ENCODE measurements at places on chromosomes 5 and 9. TPM values are rescaled to one million over a fixed set of nuclear protein-coding genes. Genes with fewer than 3 reads are reported as not detected.
A peak's percentile ranks its signal among the peaks of the same experiment; 100 is the strongest.

DNA sequence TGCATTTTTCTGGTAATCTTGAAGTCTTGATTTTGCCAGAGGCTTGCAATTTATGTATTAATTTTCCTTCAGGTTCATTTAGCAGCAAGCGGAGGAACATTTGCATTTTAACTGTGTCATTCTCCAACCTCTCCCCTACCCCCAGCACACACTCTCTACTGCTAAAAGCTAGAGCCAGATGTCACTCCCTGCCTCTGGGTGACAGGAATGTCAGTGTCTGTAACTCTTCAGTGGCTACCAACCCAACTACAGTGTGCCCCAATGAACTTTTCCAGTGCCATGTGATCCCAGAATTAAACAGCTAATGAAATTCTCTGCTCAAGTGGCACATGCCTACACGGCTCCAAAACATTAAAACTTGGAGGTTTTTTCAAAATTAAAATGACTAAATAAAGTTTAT is 260.3 kb downstream of the GOLPH3 start:
- no peak overlapping the region for H3K4me3 ChIP-seq
- no peak overlapping the region for H3K27ac ChIP-seq
- DNase-seq, result no peak
- H3K36me3 ChIP-seq, result no peaks in the 10 kb centered on the region
- H3K4me1 ChIP-seq, result peaks cover 36% of the 10 kb centered on the region
- H3K27me3 ChIP-seq, result no peaks in the 10 kb centered on the region

GRCh38 chr5:172971482-172971881 is 12.1 kb upstream of the ATP6V0E1 start:
- H3K4me1 ChIP-seq, result no peaks in the 10 kb centered on the region
- H3K27ac ChIP-seq, result no peak overlapping the region
- H3K27me3 ChIP-seq, result no peaks in the 10 kb centered on the region
- peaks cover 27% of the 10 kb centered on the region for H3K36me3 ChIP-seq

- H3K4me3 ChIP-seq, result no peak overlapping the region
- peaks cover 11% of the 10 kb centered on the region for H3K4me1 ChIP-seq
- H3K27ac ChIP-seq, result no peak overlapping the region
- H3K27me3 ChIP-seq, result no peaks in the 10 kb centered on the region
- no peaks in the 10 kb centered on the region for H3K36me3 ChIP-seq
Measured at GRCh38 chr9:100092066-100092465, 6.7 kb downstream of the ERP44 start.

GRCh38 chr9:28718226-28718625 is 1144.9 kb upstream of the C9orf72 start:
- H3K4me1 ChIP-seq, result no peaks in the 10 kb centered on the region
- no peaks in the 10 kb centered on the region for H3K27me3 ChIP-seq
- DNase-seq, result no peak

GRCh38 chr9:113488490-113488889 is 25.0 kb downstream of the RGS3 start:
- H3K4me1 ChIP-seq, result peaks cover 38% of the 10 kb centered on the region
- no peaks in the 10 kb centered on the region for H3K27me3 ChIP-seq

DNA sequence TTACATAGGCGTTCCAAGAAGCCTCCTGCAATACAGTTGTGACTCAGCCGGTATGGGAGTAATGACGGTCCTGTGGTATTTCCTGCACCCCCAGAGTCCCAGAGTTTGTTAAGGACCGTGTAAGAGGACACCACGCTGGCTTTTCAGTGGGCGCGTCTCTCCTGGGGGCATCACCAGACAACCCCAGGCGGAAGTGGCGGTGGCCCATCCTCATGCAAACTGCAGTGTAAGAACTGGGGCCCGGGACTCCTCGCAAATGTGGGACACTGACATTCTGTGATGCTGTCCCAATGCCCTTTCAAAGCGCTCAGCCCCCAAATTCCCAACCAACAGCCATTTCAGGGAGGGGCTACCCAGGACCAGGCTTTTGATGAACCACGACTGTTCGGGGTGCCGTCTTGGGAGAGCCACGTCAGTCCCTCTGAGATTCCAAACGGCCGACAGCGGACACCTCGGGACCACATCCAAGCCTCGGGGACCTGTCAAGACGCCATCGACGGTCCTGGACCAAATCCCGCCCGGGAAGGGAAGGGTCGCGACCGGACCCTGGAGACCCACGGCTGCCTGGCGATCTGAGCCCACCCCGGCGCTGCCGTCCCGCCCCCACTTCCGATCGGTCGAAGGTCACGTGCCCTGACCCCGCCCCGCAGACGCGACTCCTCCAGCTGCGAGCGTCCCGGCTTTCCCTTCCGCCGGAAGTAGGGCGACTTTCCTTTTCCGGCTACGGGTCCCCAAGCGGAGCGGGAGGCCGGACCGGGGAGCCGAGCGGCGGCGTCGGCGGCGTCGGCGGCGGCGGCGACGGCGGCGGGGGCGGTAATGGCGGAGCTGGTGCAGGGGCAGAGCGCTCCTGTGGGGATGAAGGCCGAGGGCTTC is at the start of gene FUBP3:
TSS of gene FUBP3 (plus strand) at position 713 of the 873 bp plus-strand sequence. CDS start at position 817, 104 bp downstream.
- DNase-seq, result peak; percentile 94
- peak within 1 kb of the TSS; percentile 89 for H3K4me3 ChIP-seq
- H3K27me3 ChIP-seq, result no peaks in the 10 kb centered on the region
- peaks cover 13% of the 10 kb centered on the region for H3K36me3 ChIP-seq
- H3K27ac ChIP-seq, result peak within 1 kb of the TSS; percentile 97

DNA sequence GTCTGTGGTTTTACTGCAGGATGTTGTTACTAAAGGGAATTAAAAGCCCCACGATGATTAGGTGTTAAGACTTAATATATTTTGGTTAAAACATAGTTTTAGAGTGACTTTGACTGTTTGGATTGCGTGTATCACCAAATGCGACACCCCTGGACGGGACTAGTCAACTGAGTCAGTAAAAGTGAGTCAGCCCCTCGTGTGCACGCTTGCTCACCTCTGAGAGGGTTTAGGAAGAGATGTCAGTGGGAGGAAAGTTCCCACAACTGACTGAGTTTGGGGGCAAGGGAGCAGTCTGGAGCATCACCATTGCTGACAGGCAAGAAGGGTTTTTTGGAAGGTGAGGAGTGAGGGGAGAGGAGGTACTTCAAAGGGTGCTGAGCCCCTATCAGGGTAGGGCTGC is 14.4 kb upstream of the DMRT3 start:
- no peak overlapping the region for H3K27ac ChIP-seq
- DNase-seq, result no peak
- no peaks in the 10 kb centered on the region for H3K36me3 ChIP-seq
- peaks cover 87% of the 10 kb centered on the region for H3K27me3 ChIP-seq
- no peaks in the 10 kb centered on the region for H3K4me1 ChIP-seq

- H3K4me3 ChIP-seq, result no peak overlapping the region
- no peak overlapping the region for H3K27ac ChIP-seq
- H3K36me3 ChIP-seq, result no peaks in the 10 kb centered on the region
- peaks cover 11% of the 10 kb centered on the region for H3K4me1 ChIP-seq
Measured at GRCh38 chr5:174356536-174356935, 311.0 kb downstream of the NSG2 start.

DNA sequence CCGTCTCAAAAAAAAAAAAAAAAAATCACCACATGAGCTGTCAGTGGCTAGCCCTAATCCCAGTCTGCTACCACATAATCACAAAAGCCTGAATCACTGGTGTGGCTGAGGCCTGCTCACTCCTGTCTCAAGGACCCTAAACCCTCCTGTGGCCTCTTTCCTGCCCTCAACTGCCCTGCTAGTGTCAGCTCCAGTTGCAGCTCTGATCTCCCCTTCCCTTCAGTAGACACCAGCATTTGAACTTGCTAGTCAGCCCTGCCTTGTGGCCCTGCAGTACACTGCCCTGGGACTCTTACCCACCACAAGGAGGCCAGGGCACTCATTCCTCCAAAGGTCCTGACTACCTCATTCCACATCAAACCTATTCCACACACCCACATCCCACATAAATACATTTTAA is 9.5 kb upstream of the P4HA2 start:
- no peaks in the 10 kb centered on the region for H3K27me3 ChIP-seq
- DNase-seq, result no peak
- H3K4me3 ChIP-seq, result no peak overlapping the region
- H3K4me1 ChIP-seq, result no peaks in the 10 kb centered on the region
- H3K27ac ChIP-seq, result no peak overlapping the region

- H3K36me3 ChIP-seq, result no peaks in the 10 kb centered on the region
- no peaks in the 10 kb centered on the region for H3K27me3 ChIP-seq
- DNase-seq, result no peak
- no peak overlapping the region for H3K4me3 ChIP-seq
- H3K27ac ChIP-seq, result no peak overlapping the region
- H3K4me1 ChIP-seq, result no peaks in the 10 kb centered on the region
Measured at GRCh38 chr5:89336111-89336510, 453.1 kb upstream of the MEF2C start.

DNA sequence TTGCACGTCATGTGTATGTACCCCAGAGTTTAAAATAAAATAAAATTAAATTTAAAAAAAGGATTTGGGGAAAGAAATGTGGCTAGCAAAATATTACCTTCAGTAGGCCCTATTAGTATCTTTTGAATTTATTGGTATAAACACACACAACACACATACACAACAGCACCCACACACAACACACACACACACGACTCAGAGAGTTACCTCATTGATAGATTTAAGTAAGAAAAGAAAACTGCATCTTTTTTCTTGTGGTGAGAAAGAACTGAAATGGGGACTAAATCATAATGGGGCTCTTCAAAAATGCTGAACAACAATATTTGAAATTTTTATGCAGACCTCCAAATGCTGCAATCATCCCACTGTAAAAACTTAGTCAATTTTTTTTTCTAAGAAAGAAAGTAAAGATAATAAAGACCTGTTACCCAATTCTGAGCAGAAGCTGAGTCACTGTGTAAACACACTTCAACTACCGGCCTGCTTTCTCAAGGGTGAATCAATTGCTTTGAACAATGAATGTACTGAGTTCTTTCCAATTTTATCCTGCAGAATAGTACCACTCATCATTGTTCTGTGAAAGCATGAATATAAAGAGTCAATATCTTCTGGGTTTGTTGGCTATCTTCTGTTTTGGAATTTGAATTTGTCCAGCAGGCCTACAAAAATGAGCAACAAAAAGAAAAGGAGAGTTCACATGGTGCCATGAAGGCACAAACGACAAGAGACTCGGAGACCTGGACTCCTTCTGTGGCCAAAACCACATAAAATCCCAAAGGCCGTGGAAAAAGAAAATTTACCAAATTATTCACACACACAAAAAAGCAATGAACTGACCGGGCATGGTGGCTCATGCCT is 57.9 kb upstream of the CCNG1 start:
- no peak overlapping the region for H3K4me3 ChIP-seq
- H3K27me3 ChIP-seq, result no peaks in the 10 kb centered on the region
- H3K27ac ChIP-seq, result no peak overlapping the region
- no peak for DNase-seq
- H3K4me1 ChIP-seq, result no peaks in the 10 kb centered on the region

DNA sequence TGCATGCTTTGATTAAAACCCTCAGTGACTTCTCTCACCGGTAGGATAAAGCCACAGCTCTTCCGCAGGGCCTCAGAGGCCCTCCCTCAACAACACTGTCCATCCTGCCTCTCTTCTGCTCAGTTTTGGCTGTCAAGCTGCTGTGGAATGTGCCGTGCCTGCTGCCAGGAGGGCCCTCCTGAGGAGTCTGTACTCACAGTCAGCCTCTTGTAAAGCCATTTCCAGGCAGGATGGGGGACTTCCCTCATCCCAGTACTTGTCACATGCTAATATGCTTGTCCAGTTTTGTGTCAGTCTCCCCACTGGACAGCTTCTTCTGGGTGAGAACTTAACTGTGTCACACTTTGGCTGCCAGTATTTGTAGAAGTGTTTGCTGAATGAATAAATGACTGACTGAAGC is 13.9 kb upstream of the DDX41 start:
- H3K36me3 ChIP-seq, result peaks cover 100% of the 10 kb centered on the region
- H3K4me3 ChIP-seq, result no peak overlapping the region
- no peaks in the 10 kb centered on the region for H3K4me1 ChIP-seq
- no peaks in the 10 kb centered on the region for H3K27me3 ChIP-seq
- DNase-seq, result no peak
- H3K27ac ChIP-seq, result no peak overlapping the region

- no peak overlapping the region for H3K27ac ChIP-seq
- no peak overlapping the region for H3K4me3 ChIP-seq
- no peaks in the 10 kb centered on the region for H3K4me1 ChIP-seq
- no peak for DNase-seq
Measured at GRCh38 chr9:107137495-107138202, 145.4 kb upstream of the RAD23B start.

DNA sequence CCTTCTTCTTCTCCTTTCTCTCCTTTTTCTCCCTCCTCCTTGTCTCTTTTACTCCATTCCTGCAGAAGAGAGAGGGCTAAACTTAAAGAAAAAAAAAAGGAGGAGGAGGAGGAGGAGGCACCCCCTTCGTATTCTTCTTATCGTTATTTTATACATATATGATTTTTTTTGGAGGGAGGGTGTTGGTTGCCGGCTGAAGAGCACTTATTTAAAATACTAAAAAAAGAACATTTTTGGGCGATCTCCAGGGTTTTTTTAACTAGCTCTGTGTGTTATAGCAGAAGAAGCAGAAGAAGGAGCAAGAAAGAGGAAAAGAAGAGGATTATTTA is 381 bp downstream of the NR2F1 start:
- no peak overlapping the region for H3K27ac ChIP-seq
- peak overlapping the region; percentile 50 for H3K4me3 ChIP-seq
- peaks cover 84% of the 10 kb centered on the region for H3K27me3 ChIP-seq
- H3K4me1 ChIP-seq, result peaks cover 24% of the 10 kb centered on the region
- no peak for DNase-seq
- no peaks in the 10 kb centered on the region for H3K36me3 ChIP-seq

GRCh38 chr9:93064392-93065134 is 6.1 kb downstream of the SUSD3 start:
- H3K36me3 ChIP-seq, result no peaks in the 10 kb centered on the region
- DNase-seq, result no peak
- no peaks in the 10 kb centered on the region for H3K27me3 ChIP-seq
- no peaks in the 10 kb centered on the region for H3K4me1 ChIP-seq

GRCh38 chr5:154648706-154649105 is 106.5 kb upstream of the LARP1 start:
- H3K27ac ChIP-seq, result no peak overlapping the region
- H3K27me3 ChIP-seq, result peaks cover 10% of the 10 kb centered on the region
- DNase-seq, result no peak
- H3K36me3 ChIP-seq, result no peaks in the 10 kb centered on the region
- no peak overlapping the region for H3K4me3 ChIP-seq
- H3K4me1 ChIP-seq, result peaks cover 22% of the 10 kb centered on the region

DNA sequence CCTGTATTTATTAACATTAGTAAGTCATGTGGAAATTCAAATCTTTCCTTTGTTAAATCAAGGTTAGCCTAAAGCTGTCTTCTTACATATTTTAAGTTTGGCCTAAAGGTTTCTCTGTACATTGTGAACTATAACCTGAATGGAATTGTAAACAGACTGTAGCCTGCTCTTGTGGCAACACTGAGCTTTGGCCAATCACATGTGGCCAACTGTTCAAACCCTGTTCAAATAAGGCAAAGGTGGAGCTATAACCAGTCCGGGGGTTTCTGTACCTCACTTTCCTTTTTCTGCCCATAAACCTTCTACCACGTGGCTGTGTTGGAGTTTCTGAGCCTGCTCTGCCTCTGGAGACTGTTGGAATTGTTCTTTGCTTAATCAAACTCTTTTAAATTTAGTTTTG is 3.3 kb upstream of the HAPLN1 start:
- H3K36me3 ChIP-seq, result no peaks in the 10 kb centered on the region
- no peak overlapping the region for H3K27ac ChIP-seq
- peaks cover 6% of the 10 kb centered on the region for H3K4me1 ChIP-seq
- H3K27me3 ChIP-seq, result no peaks in the 10 kb centered on the region
- no peak for DNase-seq

Gene RANBP17
- total RNA-seq, result 7.9 TPM

Gene FBP2
- total RNA-seq, result not detected

Gene HACD4
- 0.55 TPM for total RNA-seq

Gene TMEM252
- not detected for total RNA-seq

Gene SLC9A3
- total RNA-seq, result 0.60 TPM

Gene GAS1
- 11.0 TPM for total RNA-seq

Gene CFAP157
- total RNA-seq, result 0.10 TPM

Gene SDHA
- total RNA-seq, result 863 TPM

Gene PDGFRB
- 21.2 TPM for total RNA-seq

Gene SOHLH1
- not detected for total RNA-seq

All from heart right ventricle (tissue), 16 donors.